Left ventricle myocardium inferior (tissue), 1 donor: ENCODE measurements at places on chromosomes 1 and 21. TPM values are rescaled to one million over a fixed set of nuclear protein-coding genes. Genes with fewer than 3 reads are reported as not detected.

DNA sequence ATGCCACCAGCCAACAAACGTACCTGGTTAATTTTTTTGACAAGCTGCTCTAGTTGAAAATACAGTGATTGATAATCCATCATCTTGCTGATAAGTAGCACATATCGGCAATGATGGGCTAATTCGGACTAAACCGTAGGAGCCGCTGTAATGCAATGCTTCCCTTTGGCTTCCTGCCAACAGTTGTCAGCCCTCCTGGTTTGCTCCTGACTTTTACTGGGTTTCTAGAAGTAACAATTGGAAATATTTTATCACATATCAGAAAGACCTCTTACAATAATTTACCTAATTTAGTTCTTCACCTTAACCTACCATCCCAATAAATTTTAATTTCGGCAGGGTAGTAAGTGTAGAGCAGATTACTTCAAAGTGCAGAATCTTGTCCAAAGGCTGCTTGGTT, 148.5 kb downstream of the DHRS3 start:
- H3K36me3 ChIP-seq: peaks cover 12% of the 10 kb centered on the region
- H3K27ac ChIP-seq: peak overlapping the region; percentile 40
- no peaks in the 10 kb centered on the region for H3K27me3 ChIP-seq
- no peak overlapping the region for H3K4me3 ChIP-seq
- peaks cover 64% of the 10 kb centered on the region for H3K4me1 ChIP-seq
- DNase-seq: no peak

The THEM5 gene
- total RNA-seq: not detected

- no peaks in the 10 kb centered on the region for H3K36me3 ChIP-seq
- H3K4me1 ChIP-seq: peaks cover 23% of the 10 kb centered on the region
- DNase-seq: peak; percentile 80
Measured at GRCh38 chr1:211469938-211470529, 21.9 kb downstream of the RD3 start.

The PSRC1 gene
- 0.80 TPM for total RNA-seq

GRCh38 chr1:6864166-6864565, 78.9 kb downstream of the CAMTA1 start:
- H3K27me3 ChIP-seq: no peaks in the 10 kb centered on the region
- H3K4me1 ChIP-seq: peaks cover 34% of the 10 kb centered on the region
- no peak overlapping the region for H3K27ac ChIP-seq
- DNase-seq: no peak
